Keratinocyte (primary cell): ENCODE measurements at places on chromosomes 13 and 19. TPM values are rescaled to one million over a fixed set of nuclear protein-coding genes. Genes with fewer than 3 reads are reported as not detected.

DNA sequence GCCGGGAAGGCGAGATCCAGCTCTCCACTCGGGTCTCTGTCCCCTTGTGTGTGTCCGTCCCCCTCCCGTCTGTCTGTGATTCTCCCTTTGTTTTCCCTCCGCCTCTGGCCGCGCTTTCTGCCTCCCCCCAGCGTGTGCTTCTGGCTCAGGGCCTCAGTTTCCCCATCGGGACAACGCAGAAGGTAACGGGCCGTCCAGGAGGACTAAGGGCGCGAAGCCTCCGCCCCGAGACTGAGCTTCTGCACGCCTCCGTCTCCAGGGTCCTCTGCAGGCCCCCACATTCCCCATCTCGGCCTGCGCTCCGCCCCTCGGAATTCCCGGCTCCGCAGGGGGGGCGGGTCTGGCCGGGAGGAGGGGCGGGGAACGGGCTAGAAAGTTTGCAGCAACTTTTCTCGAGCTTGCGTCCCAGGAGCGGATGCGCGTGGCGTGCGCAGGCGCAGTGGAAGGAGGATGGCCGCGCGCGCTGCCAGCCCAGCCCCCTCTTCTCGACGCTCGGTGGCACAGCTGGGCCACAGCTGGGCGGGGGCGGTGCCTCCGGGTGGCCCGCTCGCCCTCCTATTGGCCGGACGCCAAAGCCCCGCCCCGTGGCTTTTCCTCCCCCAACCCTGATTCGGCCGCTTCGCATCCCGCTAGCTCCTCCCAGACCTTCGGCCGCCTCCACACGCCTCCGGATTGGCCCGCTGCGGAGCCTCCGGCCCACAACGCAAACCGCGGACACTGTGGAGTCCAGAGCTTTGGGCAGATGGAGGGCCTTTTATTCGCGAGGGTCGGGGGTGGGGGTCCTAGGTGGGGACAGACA, at the start of gene SIX5:
SIX5 (minus strand) TSS at position 269 of the 799 bp plus-strand sequence. CDS start 408 bp downstream, outside the sequence.
- no peaks in the 10 kb centered on the region for H3K36me3 ChIP-seq
- peaks cover 15% of the 10 kb centered on the region for H3K4me1 ChIP-seq
- no peaks in the 10 kb centered on the region for H3K27me3 ChIP-seq
- DNase-seq = peak; percentile 83
- peak within 1 kb of the TSS; percentile 49 for H3K4me3 ChIP-seq

DNA sequence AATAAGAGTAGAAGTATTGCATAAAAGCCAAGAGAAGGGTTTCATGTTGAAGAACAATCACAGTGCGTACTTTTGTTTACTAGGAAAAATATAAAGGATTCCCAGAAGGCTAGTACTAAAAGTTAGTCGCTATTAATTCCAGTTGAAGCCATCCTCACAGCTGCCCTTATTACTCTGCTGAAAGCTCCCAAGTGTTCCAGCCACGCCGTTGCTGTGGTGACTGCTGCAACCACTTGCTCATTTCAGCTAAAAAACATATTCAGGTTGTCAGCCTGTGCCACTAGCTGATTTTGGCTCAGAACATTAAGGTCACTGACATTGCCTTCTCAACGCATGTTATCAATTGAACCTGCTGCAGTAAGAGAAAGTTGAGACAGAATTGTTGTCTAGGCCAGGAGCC, 87.1 kb upstream of the FNDC3A start:
- H3K27me3 ChIP-seq = no peaks in the 10 kb centered on the region
- no peak overlapping the region for H3K4me3 ChIP-seq
- peaks cover 18% of the 10 kb centered on the region for H3K4me1 ChIP-seq
- no peak overlapping the region for H3K27ac ChIP-seq
- DNase-seq = no peak

DNA sequence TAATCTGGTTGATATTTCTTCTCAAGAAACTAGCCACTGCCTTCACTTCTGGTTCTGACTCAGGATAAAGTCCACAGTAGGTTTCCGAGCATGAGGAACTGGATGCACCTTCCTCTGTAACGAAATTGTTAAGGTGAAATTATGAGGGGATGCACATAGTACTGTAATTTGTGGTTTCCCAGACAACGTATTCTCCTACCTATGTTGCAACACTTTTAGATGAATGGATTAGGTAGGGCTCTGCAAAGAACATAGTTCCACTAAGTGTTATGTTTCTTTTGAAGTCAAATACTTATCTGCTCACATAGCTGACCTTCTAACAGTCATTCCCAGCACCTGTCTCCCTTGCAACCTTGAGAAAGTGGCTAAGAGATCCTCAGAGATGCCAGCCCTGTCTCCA, 5.7 kb upstream of the ZC3H13 start:
- H3K4me3 ChIP-seq = no peak overlapping the region
- no peaks in the 10 kb centered on the region for H3K27me3 ChIP-seq
- no peak for DNase-seq
- no peaks in the 10 kb centered on the region for H3K36me3 ChIP-seq
- H3K4me1 ChIP-seq = peaks cover 46% of the 10 kb centered on the region
- no peak overlapping the region for H3K27ac ChIP-seq

DNA sequence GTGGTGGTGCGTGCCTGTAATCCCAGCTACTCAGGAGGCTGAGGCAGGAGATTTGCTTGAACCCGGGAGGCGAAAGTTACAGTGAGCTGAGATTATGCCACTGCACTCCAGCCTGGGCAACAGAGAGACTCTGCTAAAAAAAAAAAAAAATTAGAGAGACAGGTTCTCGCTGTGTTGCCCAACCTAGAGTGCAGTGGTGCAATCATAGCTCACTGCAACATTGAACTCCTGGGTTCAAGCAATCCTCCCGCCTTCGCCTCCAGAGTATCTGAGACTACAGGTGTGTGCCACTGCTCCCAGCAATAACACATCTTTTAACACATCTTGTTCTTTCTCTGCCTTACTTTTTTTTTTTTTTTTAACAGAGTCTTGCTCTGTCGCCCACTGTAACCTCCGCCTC, 32.7 kb downstream of the CLEC17A start:
- H3K27me3 ChIP-seq = no peaks in the 10 kb centered on the region
- H3K36me3 ChIP-seq = no peaks in the 10 kb centered on the region
- H3K4me3 ChIP-seq = no peak overlapping the region
- DNase-seq = no peak
- H3K27ac ChIP-seq = no peak overlapping the region
- H3K4me1 ChIP-seq = no peaks in the 10 kb centered on the region

The LAIR2 gene
- not detected in 3 replicates for polyA plus RNA-seq
